ENCODE measurements at places on chromosomes 5 and 9. TPM values are rescaled to one million over a fixed set of nuclear protein-coding genes. Genes with fewer than 3 reads are reported as not detected.

FAM193B gene
- 31.6 TPM for total RNA-seq

OGN gene
- 0.68 TPM for total RNA-seq

SLC34A1 gene
- 0.60 TPM for total RNA-seq

NCS1 gene
- 19.7 TPM for total RNA-seq

CDX1 gene
- not detected for total RNA-seq

SLC25A2 gene
- total RNA-seq = 0.24 TPM

GADD45G gene
- total RNA-seq = 1.6 TPM

DNA sequence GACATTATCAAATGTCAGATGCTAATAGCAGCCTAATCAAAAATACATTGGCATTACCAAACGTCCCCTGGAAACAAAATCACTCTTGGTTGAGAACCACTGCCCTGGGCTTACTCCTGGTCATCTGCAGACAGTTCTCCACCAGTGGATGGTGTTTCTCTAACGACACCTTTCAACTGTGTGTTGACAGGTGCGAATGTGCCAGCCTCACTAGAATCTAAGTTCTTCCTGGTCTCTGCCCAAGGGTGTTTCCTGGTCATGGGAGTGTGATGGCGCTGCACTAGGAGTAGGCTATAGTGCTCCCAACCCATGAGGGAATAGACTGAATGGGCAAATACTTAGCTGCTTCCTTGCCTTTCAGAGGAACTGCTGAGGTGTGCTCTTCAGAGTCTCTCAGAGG lies 105.9 kb downstream of the MRPS27 start:
- no peak for ATAC-seq

DNA sequence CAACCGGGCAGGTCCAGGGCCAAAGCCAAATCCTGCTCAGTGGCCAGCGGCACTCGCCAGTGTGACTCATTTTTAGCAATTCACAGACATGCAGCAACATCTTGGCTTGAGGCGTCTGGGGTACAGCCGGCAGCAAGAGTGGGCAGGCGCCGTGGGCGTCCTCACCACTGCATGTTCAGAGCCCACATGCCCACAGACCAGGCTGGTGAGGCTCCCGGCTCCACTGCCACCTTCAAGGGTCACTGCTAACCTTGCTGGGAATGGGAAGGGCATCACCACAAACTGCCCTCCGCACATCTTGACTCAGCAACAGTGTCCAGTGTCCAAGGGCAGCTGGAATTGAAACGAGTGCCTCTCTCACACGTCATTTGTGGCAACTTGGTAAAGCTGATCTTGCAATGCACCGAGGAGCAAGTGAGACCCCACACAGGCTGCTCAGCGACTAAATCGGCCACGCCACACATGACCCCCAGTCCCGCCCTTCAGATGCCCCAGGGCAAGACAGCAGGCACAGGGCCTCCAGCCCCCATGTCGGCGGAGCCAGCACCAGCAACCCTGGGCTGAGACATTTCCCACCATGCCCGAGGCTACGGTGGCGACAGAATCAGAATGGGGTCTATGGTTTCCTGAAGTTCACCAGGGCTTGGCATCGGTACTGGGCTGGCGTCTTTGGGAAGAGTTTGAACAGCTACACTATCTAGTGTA lies 140.3 kb downstream of the ROR2 start:
- ATAC-seq = peak; percentile 15

DNA sequence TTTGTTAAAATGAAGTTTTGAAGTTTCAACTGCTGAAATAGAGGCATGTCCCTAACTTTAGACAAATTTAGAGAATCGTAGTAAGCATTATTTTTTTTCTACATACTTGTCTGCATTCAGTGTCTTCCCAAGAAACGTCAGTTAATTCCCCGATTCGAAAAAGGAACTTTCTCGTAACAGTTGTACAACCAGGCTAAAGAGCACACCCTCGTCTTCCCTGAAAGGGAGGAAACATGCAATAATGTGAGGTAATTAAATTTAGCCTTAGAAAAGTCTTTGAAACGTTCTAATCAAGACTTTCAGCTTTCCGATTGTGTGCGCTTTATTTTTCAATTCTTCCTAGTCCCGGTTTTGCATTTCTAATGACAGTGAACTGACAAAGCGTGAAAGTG lies 374 bp upstream of the SLC1A3 start:
- ATAC-seq = no peak

DNA sequence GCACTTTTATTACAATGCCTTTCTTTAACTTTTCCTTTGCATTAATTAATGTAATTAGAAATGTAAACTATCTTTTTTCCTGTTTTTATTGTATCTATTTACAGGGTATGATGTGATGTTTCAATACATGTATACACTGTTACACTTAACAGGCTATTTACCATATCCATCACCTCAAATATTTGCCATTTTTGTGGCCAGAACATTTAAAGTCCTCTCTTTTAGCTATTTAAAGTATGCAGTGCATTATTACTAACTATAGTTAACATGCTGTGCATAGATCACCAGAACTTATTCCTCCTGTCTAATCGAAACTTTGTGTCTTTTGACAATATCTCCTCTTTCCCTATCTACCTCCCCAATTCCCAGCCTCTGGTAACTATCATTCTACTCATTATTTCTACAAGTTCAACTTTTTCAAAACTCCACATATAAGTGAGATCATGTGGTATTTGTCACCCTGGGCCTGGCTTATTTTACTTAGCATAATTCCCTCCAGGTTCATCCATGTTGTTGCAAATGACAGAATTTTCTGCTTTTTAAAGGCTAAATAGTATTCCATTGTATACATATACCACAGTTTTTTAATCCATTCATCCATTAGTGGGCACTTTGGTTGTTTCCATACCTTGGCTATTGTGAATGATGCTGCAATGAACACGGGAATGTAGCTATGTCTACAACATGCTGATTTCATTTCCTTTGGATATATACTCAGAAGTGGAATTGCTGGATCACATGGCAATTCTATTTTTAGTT lies 32.8 kb downstream of the OR2K2 start:
- ATAC-seq = no peak

DNA sequence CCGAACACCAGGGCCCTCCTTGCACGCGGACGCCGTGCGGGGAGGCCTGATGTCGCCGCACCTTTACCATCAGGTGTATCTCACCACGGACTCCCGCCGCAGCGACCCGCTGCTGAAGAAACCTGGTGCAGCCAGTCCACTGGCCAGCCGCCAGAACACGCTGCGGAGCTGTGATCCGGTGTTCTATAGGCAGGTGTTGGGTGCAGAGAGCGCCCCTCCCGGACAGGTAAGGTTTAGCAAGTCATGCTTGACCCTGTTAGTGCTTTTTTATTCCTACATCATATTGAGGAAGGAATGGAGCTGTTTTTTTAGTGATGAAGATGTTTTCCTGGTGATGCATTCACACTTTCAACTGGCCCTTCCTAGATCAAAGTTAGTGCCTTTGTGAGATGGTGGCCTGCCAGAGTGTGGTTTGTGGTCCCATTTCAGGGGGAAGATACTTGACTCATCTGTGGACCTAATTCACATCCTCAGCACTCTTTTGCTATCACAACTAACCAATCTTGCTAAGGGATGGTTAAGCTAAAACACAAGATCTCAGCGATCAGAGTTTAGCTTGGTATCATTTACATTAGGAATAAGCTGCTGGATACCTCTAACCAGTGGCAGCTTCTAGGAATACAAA lies 2.7 kb downstream of the PCDHGC3 start:
- peak; percentile 62 for ATAC-seq

GRCh38 chr9:129370770-129371169 lies 192.7 kb upstream of the IER5L start:
- no peak for ATAC-seq

DNA sequence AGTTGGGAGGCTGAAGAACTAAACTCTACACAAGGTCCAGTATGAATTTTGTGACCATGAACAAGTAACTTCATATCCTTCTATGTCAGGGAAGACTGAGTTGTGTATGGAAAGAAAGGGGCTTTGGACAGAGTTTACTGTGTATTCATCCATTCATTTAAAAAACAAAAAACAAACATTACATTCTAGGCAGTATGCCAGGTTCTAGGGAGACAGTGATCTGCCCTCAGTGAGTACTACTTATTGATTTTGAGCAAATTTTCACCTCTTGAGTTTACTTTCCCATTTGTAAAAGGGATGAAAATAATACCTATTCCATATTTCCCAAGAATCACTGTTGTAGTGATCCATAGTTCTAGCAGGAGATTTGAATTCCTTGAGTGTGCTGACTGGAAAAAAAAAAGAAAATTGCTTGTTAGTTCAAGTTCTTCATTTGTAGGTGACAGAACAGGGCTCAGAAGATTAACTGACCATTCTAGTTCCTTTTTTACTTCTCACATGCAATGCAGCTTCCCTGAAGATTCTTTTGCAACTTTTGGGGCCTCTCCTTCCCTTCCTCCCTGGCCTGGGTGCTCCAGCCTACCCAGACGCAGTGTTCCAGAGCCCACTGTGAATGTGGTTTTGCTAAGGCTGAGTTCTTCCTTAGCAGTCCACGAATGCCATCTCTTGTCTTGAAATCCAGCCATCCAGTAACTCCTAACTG lies 2.6 kb upstream of the GAPVD1 start:
- ATAC-seq = no peak

- no peak for ATAC-seq
Measured at GRCh38 chr5:135250671-135251070, 148.4 kb downstream of the MACROH2A1 start.

DNA sequence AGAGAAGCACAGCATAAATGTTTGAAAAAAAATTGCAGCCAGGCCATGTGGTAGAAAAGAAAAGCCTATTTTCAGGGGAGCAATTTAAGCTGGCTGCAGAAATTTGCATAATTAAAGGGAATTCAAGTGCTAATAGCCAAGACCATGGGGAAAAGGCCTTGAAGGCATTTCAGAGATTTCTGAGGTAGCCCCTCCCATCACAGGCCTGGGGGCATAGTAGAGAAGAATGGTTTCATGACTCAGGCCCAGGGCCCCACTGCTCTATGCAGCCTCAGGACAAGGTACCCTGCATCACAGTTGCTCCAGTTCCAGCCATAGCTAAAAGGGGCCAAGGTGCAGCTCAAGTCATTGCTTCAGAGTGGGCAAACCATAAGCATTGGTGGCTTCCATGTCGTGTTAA lies 1416.0 kb downstream of the EFNA5 start:
- ATAC-seq = no peak

GRCh38 chr9:101409079-101409477 lies 10.4 kb downstream of the ZNF189 start:
- ATAC-seq = no peak

- no peak for ATAC-seq
Measured at GRCh38 chr9:7554699-7555098, 244.9 kb downstream of the DMAC1 start.

GRCh38 chr9:114351932-114352331 lies 22.3 kb downstream of the ORM2 start:
- ATAC-seq = no peak

GRCh38 chr5:172417983-172418630 lies 36.2 kb downstream of the SH3PXD2B start:
- peak; percentile 71 for ATAC-seq

DNA sequence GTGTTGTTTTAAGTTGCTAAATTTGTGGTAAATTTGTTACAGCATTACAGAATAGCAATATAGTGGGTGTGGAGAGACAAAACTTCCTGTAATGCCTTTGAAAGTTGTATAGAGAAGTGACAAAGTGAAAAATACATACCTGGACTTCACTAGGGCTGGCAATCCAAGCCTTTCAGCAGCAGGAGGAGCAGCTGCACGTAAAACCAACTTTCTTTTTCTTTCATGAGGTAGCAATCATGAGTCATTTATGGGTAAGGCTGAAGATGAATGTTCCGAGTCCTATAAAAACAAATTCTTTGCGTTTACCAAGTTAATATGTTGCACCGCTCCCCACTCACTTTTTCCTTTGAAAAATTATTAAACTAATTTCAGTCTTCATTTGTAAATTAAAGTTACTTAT lies 1138.2 kb downstream of the TAF11L14 start:
- peak; percentile 77 for ATAC-seq

DNA sequence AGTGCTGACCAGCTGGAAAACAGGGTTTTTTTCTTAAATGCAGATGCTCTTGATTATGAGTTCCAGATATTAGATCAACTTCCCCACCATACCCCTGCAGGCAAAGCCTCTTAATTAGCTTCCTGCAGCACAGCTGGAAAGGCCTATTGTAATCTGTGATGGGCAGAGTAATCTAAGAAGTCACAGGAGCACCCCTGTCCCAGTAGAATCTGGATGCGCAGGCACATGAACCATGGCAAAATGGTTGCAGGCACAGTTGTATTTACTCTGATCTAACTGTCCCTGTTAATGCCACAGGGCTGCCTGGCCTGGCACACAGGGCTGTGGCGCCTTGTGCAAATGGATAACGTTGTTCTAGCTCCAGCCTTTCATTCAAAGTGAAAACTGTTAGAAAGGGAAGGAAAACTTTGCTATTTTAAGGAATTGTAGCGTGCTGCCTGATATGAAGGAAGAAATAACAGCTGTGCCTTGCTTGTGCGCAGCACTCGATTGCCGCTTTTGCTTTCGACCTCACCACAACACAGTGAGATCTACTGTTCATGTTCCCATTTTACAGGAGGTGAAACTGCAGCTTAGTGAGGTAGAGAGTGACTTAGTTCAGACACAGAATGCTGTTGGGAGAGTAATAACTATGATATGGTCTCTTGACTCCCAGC lies 2.3 kb downstream of the TGFBI start:
- ATAC-seq = no peak

GRCh38 chr5:109911731-109912130 lies 222.0 kb downstream of the MAN2A1 start:
- no peak for ATAC-seq

- no peak for ATAC-seq
Measured at GRCh38 chr9:74524289-74524688, 27.2 kb downstream of the RORB start.

- ATAC-seq = no peak
Measured at GRCh38 chr9:104802110-104802509, 38.2 kb downstream of the NIPSNAP3B start.

DNA sequence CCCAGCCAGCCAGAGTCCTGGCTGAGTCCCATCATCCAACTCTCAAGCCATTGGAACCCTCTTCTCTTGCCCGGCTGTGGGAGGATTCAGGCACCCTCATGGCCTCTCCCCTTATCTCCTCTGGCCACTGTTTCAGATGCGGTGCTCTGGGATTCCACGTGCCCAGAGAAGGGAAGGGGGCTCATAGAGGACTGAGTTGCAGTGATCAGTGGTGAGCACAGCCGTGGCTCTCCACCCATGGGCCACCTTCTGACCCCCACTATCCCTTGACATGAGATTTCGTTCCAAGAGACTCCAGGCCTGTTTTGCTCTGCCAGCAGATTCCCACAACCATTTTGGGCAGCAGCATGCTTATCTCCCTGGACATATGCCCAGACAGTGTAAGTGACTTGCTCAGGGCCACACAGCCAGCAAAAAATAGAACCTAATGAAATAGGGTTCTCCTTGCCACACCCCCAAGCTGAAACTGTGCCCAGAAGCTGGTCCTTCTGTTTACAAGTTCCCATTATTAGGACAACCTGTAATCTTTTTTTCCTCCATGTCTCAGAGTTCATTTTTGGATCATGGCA lies 2.7 kb downstream of the GPX3 start:
- ATAC-seq = peak; percentile 39

- ATAC-seq = no peak
Measured at GRCh38 chr5:163532171-163533084, 27.0 kb downstream of the MAT2B start.

- ATAC-seq = no peak
Measured at GRCh38 chr9:2638871-2639673, 17.5 kb downstream of the VLDLR start.
